Left renal pelvis (tissue), 4 donors: ENCODE measurements at places on chromosomes 11 and 22.

DNA sequence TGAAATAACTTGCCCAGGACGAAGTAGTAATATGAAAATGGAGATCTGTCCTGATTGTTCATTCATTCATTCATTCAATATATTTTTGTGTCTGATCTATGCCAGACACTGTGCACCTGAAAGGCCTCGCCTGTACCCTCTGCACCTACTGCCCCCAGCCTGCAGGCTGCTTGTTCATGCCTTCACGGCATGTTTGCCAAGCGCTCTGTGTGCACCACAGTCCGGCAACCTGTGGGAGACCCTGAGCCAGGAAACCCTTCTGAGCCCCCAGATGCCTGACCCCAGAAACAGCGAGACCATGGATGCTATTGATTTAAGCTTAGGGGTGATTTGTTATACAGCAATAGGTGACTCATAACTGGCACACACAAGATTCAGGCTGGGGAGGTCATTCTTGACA is 47.0 kb downstream of the RTL6 start:
- no peak for DNase-seq

DNA sequence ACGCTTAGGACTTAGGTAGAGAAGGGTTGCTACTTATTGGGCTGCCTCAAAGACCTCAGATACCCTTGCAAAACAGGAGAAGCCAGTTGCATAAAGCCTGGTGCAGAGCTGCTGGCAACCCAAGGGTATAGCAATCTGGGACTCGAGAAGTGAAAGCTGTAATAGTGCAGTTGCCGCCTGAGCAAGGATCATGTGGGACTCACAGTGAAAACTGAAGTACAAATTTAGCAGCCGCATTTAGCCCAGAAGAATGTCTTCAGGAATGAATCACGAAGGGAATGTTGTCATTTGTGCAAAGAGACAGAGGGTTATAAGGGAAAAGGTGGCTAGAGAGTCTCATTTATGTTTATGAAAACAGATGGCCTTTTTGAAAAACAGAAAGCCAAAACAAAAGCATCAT is 267.2 kb downstream of the TENM4 start:
- no peak for DNase-seq

DNA sequence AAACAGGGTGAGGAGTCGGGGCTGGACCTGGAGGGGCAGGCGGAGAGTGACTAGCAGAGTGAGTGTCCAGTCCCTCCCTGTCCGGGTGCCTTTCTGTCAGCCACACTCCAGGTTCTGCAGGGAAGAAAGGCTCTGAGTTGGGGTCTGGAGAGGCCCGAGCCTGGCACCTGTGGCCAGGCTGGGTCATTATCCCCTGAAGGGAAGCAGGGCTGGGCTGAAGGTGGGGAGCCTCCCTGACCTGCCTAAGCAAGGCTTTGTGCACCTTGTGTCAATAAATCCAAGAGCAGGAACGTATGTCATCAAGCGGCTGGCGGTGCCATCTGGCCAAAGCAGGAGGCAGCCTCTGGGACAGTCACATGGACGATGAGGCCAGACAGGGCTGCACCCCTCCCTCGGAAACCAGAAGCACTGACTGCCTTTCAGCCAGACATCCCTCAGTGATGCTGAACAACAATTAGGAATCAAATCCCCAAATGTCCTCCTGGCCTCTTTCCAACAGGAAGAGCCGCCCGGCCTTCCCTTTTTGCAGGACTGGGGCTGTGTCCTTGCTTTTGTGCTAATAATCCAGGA is 73.9 kb upstream of the FGF3 start:
- no peak for DNase-seq

DNA sequence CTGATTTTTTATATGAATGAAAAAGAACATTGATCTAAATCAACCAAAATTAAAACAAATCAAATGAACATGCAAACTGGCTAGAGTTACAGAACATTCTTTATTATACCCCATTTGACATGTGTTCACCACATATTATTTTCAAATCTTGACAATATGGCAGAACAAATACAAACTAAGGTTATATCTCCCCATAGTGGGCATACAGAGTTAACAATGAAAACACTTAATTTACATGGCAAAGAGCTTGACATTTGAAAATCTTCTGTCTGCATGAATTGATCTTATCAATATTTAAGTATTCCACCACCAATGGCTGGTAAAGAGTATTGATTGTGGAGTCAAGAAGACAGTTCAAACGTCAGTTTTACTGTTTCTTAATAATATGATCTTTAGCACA is 197.9 kb upstream of the ANO3 start:
- DNase-seq, result no peak

GRCh38 chr11:128503245-128503991 is 83.9 kb downstream of the ETS1 start:
- no peak for DNase-seq

DNA sequence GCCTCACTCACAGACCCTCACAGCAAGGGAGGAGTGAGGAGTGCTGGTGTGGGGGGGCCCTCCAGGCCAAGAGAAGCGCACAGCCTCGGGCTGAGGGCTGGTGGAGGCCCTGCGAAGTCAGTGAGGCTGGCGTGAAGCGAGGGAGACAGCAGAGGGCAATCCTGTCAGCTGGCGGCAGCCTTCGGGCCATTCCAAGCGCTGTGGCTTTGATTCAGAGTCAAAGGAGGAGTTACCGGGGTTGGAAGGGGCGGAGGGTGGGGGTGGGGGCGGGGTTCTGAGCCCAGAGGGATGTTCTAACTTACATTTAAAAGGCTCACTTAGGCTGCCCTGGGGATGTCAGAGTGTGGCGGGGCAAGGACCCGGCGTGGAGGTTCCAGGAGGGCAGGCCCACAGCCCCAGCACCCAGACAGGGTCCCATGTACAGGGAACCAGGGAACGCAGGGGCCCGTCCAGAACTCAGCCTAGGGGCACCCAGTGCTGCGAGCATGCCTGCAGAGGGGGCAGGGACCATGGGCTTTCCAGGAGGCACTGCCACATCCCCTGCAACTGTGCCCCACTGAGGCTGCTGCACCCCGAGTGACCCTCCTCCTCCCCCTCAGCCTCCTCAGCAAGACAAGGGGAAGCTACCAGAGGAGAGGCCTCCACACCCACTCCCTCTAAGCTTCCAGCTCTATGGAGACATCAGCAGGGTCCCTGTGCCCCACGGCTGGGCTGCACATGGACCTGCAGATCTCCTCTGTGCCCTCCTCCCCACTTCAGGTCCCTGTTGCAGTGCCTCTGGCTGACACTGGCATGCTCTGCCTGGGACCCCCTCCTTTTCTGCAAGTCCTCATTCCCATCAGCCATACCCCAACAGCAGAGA is 39.7 kb upstream of the TTLL12 start:
- DNase-seq, result no peak

GRCh38 chr22:29617922-29618629 is 14.6 kb downstream of the NF2 start:
- no peak for DNase-seq
